ENCODE measurements at places on chromosomes 7 and 10.

- no peak for DNase-seq
Observed at GRCh38 chr10:22623633-22624253, 90.6 kb downstream of the PIP4K2A start.

- no peak for DNase-seq
Observed at GRCh38 chr7:143323653-143324052, 7.7 kb downstream of the CLCN1 start.

DNA sequence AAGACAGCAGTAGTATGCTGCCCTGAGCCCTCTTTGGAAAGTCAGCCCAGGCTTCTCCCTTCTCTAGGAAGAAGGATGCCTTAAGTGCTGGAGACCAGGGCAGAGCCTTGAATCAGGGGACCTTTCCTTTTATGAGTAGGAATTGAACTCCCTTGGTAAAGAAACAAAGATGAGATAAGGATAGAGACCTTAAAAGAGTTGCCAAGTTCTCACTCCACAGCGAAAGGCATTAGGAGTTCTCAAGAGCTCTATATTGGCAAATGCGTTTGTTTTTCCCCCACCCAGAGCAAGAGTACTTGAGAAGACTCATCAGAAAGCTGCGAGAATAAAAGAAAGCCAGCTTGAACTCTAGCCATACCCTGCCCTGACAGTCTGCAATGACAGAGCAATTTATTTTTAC is 72.9 kb upstream of the OGDHL start:
- DNase-seq = no peak

GRCh38 chr10:6204341-6205191 is 1.8 kb downstream of the PFKFB3 start:
- DNase-seq = no peak

DNA sequence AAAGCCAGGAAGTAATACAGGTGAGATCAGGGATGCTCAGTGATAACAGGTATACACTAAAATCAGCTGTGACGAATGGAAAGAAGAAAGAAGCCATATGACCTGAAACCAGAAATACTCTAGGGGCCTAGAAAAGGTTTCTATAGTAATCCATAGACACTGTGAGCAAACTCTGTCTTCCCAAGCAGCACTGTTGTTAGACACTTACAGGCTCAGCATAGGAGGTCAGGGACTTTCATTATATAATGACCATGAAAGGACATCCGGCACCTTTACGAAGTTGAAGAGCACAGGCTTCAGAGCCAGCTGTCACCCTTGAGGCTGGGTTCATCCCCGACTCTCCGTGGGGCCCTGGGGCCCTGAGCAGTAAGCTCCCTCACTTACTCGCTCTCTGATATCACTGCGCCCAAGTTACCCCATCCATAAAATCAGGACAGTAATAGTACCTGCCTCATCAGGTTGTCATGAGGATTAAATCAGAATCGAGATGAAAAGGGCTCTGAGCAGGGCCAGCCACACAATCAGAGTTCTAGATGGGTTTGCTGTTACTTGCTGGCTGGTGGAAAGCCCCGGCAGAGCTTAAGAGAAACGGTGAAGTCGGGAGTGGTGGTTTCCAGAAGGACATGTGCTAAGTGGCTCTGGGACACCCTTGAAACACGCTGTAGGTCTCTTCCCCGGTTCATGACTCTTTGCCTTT is 79.5 kb downstream of the ITIH5 start:
- DNase-seq = no peak

DNA sequence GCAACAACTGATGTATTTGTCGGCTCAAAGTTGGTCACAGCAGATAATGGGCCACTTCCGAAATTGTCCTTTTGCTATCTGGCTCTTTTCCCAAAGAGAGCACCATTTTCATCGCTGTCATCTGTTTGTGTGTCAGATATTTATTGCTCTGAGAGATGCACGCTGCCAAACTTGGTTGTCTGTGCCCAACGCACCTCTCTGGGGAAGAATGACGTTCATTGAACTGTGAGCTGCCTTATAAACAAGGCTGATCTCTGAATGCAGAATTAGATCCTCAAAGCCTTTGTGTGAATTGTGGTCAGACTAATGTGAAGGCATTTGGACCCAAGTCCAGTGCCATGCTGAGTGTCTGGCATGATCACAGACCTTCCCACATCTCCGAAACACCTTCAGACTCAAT is 174.7 kb upstream of the LYZL1 start:
- DNase-seq = no peak
